Dermis blood vessel endothelial cell (primary cell): ENCODE measurements at places on chromosomes 1 and 21.
A peak's percentile ranks its signal among the peaks of the same experiment; 100 is the strongest.

GRCh38 chr1:91585982-91586381 is 85.3 kb downstream of the CDC7 start:
- no peak for DNase-seq

- DNase-seq: no peak
These were observed 353.6 kb downstream of the NPHP4 start for GRCh38 chr1:5638582-5638981.

GRCh38 chr1:154968731-154969130 is 1.8 kb downstream of the SHC1 start:
- no peak for DNase-seq

- peak; percentile 39 for DNase-seq
These were observed 19.4 kb downstream of the RPS6KC1 start for GRCh38 chr1:213070406-213070805.

DNA sequence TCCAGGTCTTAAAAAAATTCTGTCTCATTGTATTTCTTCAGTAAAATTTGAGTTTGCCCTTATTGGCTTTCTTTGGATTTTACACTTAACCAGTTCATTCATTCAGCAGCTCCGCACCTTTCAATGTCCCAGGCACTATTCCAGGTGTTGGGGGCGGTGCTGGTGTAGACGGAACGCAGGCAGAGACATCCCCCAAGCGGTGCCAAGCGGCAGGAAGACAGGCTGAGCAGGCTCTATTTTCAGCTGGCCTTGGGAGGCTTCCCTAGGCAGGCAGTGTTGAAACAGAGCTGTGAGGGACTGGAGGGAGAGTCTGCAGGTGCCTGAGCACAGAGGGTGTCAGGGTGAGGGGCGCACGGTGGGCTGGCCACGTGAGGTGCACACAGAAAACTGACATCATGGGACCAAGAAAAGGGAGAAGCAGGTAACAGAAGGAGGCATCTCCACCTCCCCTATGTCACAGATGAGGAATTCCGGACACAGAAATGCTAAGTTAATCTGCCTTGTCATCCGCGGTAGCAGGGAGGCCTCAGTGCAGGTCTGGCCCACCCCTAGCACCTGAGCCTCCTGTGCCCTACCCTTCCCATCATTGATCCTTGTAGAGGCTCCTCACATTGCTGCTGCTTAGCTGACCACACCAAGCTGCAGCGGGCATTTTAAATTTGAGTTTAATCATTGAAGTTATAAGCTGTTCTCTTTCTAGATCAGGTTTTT is 40.8 kb downstream of the SLC37A1 start:
- DNase-seq: no peak
